ENCODE measurements at places on chromosomes 2 and 18.
A peak's percentile ranks its signal among the peaks of the same experiment; 100 is the strongest.

DNA sequence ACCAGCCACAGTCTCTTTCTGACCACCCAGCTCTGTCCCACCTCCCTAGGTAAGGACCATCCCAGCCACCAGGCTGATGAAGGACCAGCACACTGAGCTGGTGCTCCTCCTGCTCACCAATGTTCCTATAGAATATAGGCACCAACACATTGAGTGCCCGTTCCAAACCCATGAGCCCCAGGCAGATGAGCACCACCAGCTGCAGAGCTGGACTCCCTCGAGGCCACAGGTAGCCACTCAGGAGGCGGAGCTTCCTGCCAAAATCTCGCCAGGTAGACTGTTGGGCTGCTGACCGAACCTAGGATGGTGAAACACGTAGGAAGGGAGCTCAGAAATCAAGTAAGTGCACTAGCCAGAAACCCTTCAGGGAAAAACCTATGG lies 2.2 kb downstream of the ABCB6 start:
- no peak for DNase-seq

DNA sequence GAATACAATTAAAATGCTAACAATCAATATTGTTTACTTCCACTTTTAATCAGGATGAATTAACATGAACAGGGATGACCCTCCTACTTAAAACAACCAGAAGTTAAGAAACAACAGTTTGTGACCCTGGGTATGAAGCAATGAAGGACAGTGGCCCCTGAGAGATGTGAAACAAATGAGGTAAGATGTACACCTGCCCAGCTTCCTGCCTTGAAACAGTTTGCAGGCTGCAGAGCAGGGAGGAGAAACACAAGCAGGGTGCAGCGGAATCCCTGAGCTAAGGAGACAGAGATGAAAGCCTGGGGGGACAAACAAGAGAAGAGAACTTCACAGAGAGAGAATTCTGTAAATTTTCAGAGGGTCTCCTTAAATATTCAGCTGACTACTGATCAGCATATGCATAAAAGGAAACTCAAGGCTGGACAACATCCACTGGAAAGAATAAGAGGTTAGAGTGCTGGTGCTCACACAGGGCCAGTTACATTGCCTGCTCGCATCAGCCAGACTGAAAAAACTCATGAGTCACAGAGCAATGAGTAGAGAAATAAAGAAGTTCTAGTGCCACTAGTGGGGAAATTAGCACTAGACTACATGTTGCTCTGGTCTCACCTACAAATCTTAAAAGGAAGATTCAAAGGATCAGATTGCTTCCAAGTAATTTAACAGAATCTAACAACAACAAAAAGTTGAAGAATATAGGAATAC lies 106.4 kb downstream of the PID1 start:
- DNase-seq, result no peak

DNA sequence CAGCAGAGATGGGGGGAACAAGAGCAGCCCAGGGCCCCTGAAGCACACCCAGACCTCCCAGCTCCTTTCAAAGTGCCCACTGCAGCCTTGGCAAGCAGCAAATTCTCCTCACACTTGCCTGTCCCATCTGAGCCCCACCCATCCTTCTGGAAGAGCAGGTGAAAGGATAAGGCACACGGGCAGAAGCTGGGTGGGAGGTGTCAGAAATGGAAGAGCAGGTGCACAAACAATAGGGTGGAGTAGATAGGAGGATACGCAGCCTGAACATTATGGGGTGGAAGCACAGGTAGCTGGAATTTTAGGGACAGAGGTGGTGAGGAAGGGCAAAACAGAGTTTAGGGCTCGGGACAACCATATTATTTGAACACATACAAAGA lies 69.2 kb downstream of the TNS1 start:
- no peak for DNase-seq

GRCh38 chr2:58428096-58429013 lies 187.2 kb upstream of the FANCL start:
- peak; percentile 28 for DNase-seq

DNA sequence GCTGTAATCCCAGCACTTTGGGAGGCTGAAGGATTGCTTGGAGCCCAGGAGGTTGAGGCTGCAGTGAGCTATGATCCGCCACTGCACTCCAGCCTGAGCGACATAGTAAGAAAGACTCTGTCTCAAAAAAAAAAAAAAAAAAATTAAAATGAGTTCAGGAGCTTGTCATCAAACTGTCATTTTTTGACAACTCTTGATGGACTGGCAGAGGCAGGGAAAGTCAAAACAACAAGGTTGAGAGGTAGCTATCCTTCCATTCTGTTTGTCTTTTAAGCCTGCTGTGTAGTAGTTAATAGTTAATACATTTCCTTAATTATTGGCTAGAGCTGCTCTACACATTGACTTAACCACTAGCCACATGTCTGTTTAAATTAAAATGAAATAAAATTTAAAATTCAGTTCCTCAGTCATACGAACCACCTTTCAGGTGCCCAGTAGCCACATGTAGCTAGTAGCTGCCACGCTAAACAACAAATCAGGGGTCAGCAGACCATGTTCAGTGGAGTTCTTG lies 22.7 kb downstream of the DPYSL5 start:
- DNase-seq, result no peak

- DNase-seq, result no peak
Measured at GRCh38 chr18:68660354-68661183, 54.3 kb downstream of the TMX3 start.

DNA sequence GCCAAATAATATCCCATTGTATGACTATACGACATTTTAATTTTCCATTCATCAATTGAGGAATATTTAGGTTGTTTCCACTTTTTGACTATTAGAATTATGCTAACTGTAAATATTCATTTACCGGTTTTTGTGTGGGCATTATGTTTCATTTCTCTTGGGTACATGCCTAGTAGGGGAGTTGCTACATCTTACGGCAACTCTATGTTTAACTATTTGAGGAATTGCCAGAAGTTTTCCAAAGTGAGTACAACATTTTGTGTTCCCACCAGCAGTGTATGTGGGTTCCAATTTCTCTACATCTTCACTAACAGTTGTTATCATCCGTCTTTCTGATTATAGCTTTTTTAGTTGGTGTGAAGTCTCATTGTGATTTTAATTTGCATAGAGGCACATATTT lies 1.6 kb upstream of the KDSR start:
- no peak for DNase-seq
